ENCODE measurements at places on chromosomes 16 and 17. TPM values are rescaled to one million over a fixed set of nuclear protein-coding genes. Genes with fewer than 3 reads are reported as not detected.

The DCTPP1 gene
- 49.0 TPM for total RNA-seq

The CORO6 gene
- total RNA-seq = 1.4 TPM

The JPT1 gene
- 328 TPM for total RNA-seq

The SNX20 gene
- 0.76 TPM for total RNA-seq

The CDK3 gene
- total RNA-seq = 4.1 TPM

The IKZF3 gene
- 1.1 TPM for total RNA-seq

The FA2H gene
- 1.3 TPM for total RNA-seq

The KCNJ18 gene
- not detected for total RNA-seq

The ALOXE3 gene
- 4.0 TPM for total RNA-seq

The PRSS33 gene
- total RNA-seq = not detected

The PNMT gene
- 1.1 TPM for total RNA-seq

The SOST gene
- not detected for total RNA-seq

The NPTX1 gene
- not detected for total RNA-seq

The ABCC12 gene
- not detected for total RNA-seq

The KCNH4 gene
- not detected for total RNA-seq

The NPB gene
- 0.24 TPM for total RNA-seq

The CLEC18A gene
- 0.36 TPM for total RNA-seq

The KRT27 gene
- not detected for total RNA-seq

The TTYH2 gene
- 0.88 TPM for total RNA-seq

The CLEC19A gene
- not detected for total RNA-seq

The ZSCAN10 gene
- total RNA-seq = not detected

The NATD1 gene
- 2.1 TPM for total RNA-seq

The GP2 gene
- not detected for total RNA-seq

The GP1BA gene
- not detected for total RNA-seq

The KRT16 gene
- 2,310 TPM for total RNA-seq

The ARHGDIA gene
- total RNA-seq = 300 TPM

The KREMEN2 gene
- total RNA-seq = 1.3 TPM

The KRT15 gene
- total RNA-seq = 2,810 TPM

The ZNF768 gene
- total RNA-seq = 11.7 TPM

The TNFRSF17 gene
- 0.24 TPM for total RNA-seq

The CCDC144A gene
- total RNA-seq = 1.4 TPM

The C16orf96 gene
- total RNA-seq = 0.04 TPM

The CDK5R1 gene
- total RNA-seq = 12.6 TPM

The NEK8 gene
- total RNA-seq = 3.9 TPM

The HBQ1 gene
- total RNA-seq = not detected

The ZNF785 gene
- total RNA-seq = 8.4 TPM

The GAST gene
- not detected for total RNA-seq

The HIGD1B gene
- 3.4 TPM for total RNA-seq

The EIF1 gene
- total RNA-seq = 725 TPM

The NPEPPS gene
- 181 TPM for total RNA-seq

The TMEM88 gene
- total RNA-seq = 1.7 TPM

The PLD6 gene
- total RNA-seq = 0.44 TPM

The OTOA gene
- total RNA-seq = 0.04 TPM

The ACE gene
- 1.9 TPM for total RNA-seq

The SLC35G6 gene
- total RNA-seq = not detected

The ANKFN1 gene
- not detected for total RNA-seq

The MYCBPAP gene
- 0.40 TPM for total RNA-seq

The PTGES3L gene
- 0.28 TPM for total RNA-seq

The SLC25A39 gene
- total RNA-seq = 126 TPM

The PRDM7 gene
- total RNA-seq = not detected

The DHRS7C gene
- not detected for total RNA-seq
